ENCODE measurements at places on chromosomes 12 and 14.

DNA sequence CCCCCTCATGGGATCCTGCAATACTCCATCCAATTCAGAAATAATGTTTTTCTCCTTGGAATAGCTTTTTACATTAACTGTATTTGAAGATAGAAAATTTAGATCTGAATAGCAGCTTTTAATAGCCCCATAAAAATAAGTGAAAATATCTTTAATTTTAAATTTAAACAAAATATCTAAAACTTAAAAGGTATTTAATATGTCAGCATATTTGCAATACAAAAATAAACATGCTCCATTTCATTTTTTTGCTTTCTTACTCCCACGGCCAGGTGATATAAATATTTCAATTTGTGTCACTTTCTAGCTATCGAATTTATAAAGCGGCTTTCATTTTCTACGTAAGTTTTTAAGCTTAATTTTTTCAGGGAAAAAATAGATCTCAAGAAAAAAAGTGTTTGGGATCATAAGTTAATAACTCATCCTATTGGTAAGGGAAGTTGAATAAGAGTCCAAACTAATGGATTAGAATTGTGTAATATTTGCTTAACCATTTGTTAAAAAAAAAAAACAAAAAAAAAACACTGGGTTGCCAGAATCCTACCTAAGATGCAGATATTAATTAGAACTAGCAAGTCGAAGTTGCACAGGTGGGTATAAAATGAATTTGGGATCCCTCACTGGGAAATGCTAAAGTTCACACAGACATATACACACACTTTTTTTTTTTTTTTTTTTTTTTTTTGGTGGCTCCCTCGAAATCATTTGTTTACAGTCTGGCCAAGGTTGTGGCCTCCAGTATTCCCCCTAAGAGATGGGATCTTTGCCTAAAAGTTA is 47.6 kb downstream of the PPP2R5C start:
- DNase-seq = no peak

GRCh38 chr12:131962069-131962468 is 12.3 kb downstream of the EP400 start:
- DNase-seq = peak; percentile 26

- DNase-seq = no peak
Measured at GRCh38 chr12:50192908-50193307, 25.7 kb upstream of the CERS5 start.

DNA sequence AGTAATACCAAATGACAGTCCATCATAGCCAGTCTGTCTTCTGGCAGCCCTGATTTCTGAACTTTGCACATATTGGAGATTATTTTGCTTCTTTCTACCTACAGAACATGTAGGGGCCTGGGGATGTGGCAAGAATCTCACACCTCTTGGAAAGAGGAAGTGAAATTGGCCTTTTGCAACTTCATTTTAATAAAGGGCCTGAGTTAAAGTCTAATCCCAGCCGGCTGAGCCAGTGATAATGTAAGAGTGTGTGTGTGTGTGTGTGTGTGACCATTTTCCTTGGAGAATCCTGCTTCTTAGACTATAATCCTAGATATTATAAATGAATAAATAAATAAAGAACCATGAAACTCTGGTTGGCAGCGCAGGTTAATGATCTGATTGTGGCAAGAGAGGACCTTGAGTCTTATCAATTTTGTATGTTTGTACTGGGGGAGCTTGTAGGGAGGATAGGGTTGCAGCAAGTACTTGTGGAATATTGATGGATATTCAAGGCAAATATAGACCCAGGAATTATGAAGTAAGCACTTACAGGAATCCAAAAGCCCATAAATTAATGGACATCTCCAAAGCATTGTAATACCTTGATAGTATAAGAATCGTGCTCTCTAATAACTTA is 233.2 kb upstream of the AMIGO2 start:
- no peak for DNase-seq

DNA sequence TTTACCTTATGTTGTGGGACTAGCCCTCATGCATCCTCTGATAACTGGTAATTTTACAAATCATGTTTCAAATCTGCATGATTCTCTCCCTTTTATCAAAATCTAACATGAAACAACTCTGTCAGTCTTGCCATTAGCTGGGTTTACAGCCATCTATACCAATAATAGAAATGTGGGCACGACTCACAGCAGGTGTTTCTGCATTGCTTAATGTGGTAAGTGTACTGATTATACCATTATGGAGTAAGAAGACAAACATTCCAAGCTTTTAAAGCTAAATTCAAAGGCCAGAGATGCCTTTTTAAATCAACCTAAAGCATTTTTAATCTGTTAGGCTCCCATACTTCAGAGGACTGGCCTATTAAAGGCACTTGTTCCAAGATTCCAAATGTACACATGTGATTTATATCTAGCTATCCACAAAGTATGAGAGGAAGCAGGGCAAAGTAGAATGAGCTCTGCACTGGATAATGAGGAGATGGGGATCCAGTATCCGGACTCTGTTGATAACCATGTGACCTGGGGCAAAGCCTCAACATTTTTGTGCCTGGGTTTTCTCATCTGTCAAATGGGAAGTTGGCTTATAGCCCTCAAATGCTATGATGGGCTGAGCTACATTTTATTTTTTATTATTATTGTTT is 52.3 kb upstream of the FUT8 start:
- no peak for DNase-seq

DNA sequence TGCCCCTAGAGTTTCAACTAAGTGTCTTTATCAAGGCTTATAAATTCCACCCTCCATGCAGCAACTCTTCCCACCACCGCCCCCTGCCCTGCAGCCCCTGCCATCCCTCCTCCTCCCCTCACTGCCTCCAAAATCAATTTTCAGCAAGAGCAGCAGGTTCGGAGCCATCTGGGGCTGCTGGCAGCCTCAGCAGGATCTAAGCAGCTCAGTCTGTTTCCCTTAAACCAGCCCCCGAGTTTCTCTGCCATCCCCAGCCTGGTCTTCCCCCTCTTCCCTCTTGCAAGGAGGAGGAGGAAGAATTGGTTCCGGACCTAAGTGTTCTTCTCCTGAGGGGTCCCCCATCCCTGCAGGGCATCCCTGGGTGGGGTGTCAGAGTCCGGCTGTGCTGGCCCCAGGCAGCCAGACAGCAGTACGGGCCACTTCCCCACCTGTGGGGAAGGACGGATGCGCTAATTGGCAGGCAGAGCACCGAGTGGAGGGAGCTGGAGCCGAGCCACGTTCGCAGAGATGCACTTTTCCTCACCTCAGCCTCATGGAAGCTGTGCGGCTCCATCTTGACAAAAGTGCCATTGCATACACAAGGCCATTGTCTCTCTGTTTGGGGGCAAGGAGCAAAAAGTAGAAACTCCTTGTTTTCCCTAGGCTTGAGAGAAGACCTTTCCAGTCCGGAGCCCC is 189.3 kb downstream of the KCNA5 start:
- DNase-seq = no peak

DNA sequence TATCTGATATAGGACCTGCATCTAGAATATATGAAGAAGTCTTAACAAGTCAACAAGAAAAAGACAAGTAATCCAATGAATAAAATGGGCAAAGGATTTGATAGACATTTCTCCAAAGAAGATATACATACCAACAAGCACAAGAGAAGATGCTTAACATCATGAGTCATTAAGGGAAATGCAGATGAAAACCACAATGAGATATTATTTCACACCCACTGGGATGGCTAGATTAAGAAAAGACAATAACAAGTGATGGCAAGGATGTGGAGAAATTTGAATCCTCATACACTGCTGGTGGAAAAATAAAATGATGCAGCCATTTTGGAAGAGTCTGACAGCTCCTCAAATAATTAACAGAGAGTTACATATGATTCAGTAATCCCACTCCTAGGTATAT is 502.6 kb downstream of the FUT8 start:
- DNase-seq = no peak

DNA sequence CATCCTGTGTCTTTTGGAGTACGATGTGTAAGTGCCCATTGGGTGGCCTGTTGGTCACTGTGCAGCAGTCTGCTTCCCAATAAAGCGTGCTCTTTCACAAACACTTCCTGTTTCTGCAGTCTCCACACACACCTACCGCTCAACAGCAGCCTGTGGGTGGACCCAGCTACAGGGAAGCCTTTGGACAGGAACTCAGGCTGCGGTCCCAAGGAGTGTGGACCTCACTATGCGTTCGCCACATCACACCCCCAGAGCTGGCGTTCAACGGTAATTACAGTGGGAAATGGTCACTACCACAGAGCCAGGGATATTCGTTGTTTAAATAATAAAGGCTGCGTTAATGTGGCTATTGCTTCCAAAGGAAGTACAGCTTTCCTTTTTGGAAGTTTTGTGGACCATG is 16.2 kb downstream of the PSMC1 start:
- DNase-seq = no peak

- peak; percentile 66 for DNase-seq
Measured at GRCh38 chr12:130838284-130838950, 633 bp downstream of the STX2 start.

DNA sequence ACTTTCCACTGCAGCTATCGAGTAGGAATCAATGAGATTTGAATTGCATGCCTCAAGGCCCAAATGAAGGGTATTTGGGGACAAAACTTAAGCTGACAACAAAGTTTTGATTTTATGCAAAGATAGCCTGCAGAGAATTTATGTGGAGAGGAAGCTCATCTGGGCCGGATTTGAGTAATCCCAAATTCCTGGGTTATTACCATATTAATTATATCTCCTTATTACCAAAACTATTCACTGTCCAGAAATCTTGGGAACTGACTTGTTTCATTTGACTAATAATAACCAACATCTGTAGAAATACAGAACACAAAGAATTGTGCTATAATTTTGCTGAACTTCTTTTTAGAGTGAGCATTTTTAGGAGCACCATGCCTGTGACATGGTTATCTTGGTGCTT is 70.4 kb downstream of the KITLG start:
- DNase-seq = no peak

DNA sequence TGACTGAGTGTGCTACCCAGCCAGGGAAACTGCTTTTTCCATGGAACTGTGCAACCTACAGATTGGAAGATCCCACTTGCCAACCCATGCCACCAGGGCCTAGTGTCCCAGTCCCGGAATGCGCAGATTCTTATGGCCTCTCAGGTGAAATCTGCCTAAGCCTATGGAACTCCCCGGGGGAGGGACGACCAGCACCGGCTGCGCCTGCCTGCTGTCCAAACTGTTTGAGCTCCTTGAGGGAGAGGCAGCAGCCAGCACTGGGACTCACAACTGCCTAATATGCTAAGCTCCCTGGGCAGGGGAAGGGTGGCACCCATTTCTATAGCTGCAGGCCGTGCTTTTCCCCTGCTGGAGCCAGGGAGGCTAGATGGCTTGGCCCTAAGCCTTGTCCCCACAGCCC is 92.5 kb upstream of the GZMB start:
- no peak for DNase-seq

- DNase-seq = peak; percentile 36
Measured at GRCh38 chr14:100523131-100523842, 63.9 kb downstream of the BEGAIN start.

DNA sequence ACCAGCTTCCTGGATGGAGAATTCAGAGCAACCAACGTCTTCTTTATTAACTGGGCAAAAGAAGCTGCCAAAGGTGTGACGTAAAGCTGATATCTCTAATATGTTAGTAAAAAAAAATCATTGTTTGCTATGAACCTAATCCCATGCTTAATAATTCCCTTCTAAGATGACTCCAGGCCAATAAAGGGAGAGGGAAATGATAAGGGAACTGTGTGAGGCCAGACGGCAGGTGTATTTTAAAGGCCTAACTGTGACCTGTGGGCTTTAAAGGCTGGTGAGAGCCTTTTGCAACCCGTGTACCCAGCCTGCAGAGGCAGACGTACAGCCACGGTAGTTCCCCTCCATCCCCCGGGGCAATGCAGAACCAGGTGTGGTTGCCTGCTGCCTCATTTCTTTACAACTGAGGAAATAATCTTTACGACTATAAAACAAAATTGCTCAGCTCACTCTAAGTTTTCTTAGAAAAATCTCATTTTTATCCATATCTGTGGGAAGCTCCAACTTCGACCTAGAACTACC is 370.6 kb downstream of the EGLN3 start:
- no peak for DNase-seq

DNA sequence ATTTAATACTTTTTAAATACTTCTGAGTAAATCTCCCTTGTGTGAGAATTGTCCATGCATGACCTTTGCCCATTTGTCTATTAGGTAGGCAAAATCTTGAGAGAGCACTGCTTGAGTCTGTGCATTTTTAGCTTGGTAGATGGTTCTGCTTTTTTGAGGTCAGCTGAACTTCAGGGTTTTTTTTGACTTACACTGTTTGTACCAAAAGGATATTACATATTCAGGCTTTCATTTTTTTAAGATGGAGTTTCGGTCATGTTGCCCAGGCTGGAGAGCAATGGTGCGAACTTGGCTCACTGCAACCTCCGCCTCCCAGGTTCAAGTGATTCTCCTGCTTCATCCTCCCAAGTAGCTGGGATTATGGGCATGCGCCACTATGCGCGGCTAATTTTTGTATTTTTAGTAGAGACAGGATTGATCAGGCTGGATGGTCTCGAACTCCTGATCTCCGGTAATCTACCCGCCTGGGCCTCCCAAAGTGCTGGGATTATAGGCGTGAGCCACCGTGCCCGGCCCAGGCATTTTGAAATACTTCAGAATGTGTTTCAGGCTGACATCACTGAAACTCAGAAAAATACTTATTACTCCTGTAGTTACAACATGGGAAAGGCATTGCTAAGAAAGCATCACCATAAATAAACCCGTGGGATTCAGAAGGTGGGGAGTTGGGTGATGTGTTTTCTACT is 11.1 kb downstream of the RASSF3 start:
- peak; percentile 48 for DNase-seq

GRCh38 chr12:106758349-106759110 is 16.0 kb upstream of the RIC8B start:
- DNase-seq = no peak

DNA sequence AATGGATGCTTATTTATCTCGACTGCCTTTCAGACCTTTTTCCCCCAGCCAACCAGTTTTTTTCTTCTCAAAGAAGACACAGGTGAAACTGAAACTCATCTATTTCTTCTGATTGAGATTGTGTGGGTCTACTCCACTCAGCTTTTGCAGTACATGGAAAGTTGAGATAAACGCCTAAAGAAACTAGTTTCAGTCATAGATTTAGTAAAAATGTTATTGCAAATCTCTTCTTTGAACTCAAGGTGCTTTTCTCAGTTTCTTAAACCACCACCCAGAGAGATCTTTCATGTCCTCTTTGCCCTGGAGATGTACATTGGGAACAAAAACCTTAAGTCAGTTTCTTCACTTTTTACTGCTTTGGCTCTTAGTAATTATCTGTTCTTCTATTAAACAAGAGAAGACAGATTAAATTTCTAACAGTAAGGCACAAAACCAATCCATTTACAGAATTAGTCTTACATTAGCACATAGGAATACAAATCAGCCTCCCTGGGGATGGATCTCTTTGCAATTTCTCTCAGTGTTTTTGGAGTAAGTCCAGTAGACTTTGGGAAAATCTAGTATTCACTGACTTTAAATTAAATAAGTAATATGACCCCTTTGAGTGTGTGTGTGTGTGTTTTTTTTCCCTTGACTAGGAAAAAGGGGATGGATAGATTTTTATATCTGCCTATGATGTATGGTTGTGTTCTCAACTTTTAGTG is 11.6 kb downstream of the FBXW8 start:
- DNase-seq = no peak

DNA sequence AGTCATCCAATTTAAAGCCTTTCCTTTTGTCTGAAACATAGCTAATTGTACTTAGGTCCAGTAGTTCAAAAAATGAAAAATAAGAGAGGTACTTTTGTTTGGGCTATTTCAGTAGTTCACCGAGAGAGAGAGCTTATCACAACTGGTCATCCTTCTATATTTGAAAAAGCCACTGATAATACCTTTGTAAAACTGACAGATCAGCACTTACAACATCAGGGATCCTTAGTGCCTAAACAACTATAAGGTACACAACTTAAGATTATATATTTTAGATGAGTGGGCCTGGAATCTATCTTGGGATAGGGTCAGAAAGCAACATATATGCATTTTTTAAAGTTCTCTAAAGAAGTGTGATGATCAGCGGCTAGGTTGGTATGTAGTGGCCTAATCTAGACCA is 97.9 kb downstream of the SOX5 start:
- no peak for DNase-seq

All from activated CD8-positive, alpha-beta memory T cell treated with anti-CD3 and anti-CD28 coated beads, Interleukin-2, amount 50 U/mL, for 48 hours (primary cell).